ENCODE measurements at places on chromosomes 1 and 21.

DNA sequence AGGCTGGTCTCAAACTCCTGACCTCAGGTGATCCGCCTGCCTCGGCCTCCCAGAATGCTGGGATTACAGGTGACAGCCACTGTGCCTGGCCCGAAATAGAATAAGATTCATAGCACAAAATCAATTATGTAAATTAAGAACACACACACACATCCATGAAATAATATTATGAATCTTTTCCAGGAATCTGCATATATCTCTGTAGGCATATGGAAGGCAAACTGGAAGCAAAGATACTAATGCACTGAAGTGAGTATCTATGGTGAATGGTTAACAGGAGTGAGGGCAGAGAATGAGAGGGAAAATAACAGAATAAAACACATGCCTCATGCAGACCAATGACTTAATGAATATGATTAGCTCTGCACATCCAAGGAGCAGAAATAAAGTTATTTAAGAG is 61.6 kb upstream of the ATP2B4 start:
- no peak for DNase-seq

DNA sequence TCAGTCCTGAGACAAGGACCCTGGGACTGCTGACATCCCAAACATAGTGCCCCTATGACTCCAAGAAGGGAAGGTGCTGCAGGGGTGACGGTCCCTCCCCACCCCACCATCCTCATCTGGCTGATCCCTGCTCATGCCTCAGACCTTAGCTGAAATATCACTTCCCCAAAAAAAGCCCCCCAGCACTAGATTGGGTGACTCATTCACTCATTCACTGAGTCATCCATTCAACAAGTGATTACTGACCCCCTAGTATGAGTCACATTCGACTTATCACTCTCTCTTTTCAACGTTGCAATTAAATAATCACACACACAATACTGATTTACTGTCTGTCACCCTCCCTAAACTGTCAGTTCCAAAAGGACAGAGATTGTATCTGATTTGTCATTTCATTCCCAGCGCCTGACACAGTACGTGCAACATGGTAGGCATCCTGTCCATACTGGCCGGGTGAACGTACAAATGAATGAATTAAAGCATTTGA is 48.6 kb downstream of the HIVEP3 start:
- no peak for DNase-seq

- DNase-seq, result no peak
Measured at GRCh38 chr1:53896635-53897229, 2.7 kb downstream of the DIO1 start.

DNA sequence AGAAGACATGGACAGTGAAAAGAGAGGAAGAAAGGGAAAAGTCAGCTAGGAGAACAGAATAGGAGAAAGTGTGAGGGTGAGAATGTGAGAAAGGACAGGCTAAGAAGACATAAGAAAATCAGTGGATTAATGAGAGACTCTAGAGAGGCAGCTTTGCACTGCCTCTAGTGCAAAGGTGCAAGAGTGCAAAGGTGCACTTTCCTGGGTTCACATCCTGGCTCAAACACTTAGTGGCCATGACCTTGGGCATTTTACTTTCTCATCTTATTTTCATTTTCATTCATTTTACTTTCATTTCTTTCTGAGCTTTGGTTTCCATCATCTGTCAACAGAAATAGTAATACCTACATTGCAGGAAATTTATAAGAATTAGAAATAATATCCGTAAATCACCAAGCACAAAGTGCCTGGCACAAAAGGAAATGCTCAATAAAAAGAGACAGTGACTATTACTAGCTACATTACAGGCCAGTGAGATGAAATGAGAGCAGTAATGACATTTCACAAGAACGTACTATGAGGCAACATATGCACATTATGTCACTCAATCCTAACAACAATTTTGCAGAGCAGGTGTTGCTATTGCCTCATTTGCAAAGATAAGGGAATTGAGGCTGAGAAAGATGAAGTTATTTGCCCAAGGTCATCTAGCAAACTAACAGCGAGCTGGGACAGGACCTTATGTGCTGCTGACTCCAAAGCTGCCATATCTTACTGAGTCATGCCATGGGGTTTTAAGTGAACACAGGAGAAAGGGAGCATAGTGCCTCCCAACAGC is 107.0 kb upstream of the TLR5 start:
- no peak for DNase-seq

- DNase-seq, result no peak
Measured at GRCh38 chr1:98661544-98662355, at the start of gene SNX7. TSS of gene SNX7 (plus strand) at chr1:98661721. CDS start at chr1:98661732, 11 bp downstream.

DNA sequence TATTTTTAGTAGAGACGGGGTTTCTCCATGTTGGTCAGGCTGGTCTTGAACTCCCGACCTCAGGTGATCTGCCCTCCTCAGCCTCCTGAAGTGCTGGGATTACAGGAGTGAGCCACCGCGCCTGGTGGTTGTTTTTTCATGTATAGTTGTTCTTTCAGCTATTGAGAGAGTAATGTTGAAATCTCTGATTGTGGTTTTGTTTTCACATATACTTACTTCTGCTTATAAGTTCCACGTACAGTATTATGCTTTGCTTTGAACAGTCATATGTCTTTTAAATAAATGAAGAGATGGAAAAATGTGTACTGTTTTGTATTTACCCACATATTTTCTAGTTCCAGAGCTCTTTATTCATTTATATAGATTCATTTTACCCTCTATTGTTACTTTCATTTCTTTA is 44.5 kb downstream of the MARK1 start:
- DNase-seq, result no peak

DNA sequence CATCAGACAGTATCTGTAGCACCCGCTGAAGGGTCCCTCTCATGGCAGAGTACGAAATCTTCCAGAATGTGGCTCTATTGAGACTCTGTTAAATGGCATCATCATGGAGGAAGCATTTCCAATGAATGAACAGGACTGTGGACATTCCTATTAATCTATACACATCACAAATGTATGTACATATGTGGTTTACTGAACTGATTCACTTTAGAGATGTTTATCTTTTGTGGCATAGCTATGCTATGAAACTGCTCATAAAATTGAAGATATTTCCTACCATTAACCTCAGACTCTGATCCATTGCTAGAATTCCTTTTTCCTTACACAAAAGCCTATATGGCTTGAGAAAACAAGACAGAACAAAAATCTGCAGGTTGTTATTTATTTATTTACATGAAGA is 259.6 kb upstream of the RRP15 start:
- DNase-seq, result no peak

DNA sequence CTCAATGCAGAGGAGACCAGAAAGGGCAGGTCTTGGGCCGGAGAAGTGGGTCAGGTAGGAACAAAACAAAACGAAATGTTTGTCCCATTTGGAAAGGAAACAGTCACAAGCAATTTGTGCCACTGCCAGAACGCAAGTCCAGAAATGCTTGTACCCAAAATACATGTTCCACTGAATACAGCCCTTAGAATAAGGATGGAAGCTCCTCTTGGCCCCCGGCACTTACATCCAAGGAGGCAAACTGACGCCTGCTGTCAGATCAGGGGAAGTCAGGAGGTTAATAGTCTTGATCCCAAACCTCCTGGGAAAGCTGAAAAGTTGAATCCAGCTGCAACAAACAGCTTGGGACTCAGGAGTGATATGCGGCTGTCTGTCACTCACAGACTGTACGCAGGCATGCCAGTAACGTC is 75.9 kb upstream of the GALNT2 start:
- no peak for DNase-seq

DNA sequence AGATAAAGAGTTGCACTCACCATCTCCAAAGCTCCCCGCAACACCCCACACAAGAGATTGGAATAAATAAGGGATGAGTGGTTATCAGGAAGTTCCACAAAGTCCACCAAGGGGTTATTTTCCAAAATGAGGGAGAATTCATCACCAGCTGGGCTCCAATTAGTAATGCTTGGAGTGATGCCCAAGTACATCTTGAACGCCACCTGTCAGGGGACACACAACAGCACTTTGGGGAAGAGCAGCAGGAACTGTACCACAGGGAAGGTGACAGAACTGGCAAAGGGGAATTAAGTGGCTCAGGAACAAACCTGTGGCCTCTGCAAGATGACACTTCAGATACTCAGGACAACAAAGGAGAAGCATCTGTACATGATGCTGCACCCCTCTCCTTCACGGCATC is 11.5 kb downstream of the TRAPPC3 start:
- DNase-seq, result no peak

GRCh38 chr1:74498901-74499300 is 13.5 kb downstream of the LRRC53 start:
- DNase-seq, result no peak

- no peak for DNase-seq
Measured at GRCh38 chr1:208139434-208140045, 104.6 kb downstream of the PLXNA2 start.

GRCh38 chr1:108829498-108829916 is 27.4 kb downstream of the AKNAD1 start:
- no peak for DNase-seq

Measured in DND-41 (cell line).